ENCODE measurements at places on chromosomes 1 and 21.

DNA sequence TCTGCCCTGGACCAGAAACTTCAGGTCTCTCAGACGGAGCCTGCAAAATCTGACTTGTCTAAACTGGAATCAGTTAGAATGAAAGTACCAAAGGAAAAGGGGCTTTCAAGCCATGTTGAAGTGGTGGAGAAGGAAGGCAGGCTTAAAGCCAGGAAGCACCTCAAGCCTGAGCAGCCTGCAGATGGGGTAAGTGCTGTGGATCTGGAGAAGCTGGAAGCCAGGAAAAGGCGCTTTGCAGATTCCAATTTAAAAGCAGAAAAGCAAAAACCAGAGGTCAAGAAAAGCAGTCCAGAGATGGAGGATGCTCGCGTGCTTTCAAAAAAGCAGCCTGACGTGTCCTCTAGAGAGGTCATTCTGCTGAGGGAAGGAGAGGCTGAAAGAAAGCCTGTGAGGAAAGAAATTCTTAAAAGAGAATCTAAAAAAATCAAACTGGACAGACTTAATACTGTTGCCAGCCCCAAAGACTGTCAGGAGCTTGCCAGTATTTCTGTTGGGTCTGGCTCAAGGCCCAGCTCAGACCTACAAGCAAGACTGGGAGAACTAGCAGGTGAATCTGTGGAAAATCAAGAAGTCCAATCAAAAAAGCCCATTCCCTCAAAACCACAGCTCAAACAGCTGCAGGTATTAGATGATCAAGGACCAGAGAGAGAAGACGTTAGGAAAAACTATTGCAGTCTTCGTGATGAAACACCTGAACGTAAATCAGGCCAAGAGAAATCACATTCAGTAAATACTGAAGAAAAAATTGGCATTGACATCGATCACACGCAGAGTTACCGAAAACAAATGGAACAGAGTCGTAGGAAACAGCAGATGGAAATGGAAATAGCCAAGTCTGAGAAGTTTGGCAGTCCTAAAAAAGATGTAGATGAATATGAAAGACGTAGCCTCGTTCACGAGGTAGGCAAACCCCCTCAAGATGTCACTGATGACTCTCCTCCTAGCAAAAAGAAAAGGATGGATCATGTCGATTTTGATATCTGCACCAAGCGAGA, 46.6 kb downstream of the ZBTB17 start:
- DNase-seq: no peak

GRCh38 chr1:208437401-208437800, 193.2 kb upstream of the PLXNA2 start:
- peak; percentile 56 for DNase-seq

GRCh38 chr1:57254022-57254421, 169.8 kb downstream of the DAB1 start:
- peak; percentile 91 for DNase-seq

DNA sequence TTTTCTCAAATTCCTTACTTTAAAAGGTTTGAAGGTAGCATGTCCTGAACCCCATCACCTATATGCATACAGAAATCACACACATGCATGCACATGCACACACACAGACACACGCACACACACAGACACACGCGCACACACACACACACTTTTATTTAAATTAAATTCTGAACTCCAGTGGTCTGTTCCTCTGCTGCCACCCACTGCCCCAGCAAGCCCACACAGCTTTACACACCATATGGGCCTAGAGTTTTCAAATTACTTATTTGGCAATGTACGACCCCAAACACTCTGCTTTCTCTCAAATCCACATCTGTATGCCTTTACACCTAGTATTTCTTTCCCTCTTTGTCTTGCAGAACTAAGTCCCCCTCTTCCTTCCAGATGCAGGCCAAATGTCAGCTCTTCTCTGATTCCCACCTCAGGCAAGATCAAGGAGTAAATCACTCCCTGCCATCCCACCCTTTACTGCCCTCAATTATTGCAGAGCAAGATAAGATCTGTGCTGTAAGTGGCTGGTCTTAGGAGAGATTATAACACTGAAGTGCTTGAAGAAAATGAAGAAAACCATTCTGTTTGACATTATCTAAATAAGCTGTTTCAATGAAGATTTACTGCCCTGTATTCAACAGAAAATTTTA, 429.9 kb upstream of the CXADR start:
- no peak for DNase-seq

- DNase-seq: no peak
Observed at GRCh38 chr1:112505878-112506277, 2.9 kb upstream of the WNT2B start.

DNA sequence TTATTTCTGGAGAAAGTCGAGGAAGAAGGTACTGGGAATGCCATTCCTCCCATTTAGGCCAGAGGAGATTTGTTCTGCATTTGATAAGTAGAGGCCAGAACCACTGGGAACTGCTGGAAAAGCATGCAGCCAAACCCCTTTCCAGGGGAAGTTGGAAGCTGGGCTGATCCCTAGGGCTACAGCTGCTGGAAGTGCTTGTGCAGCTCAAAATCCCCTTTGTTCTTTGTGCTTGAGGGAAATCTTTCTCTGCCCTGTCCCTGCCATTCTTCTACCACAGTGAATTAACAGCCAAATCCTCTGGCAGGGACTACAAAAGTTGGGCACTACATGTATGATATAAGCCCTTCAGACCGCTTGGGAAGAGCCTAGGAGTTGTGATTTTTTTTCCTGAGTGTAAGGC, 734.1 kb downstream of the LRRIQ3 start:
- no peak for DNase-seq

DNA sequence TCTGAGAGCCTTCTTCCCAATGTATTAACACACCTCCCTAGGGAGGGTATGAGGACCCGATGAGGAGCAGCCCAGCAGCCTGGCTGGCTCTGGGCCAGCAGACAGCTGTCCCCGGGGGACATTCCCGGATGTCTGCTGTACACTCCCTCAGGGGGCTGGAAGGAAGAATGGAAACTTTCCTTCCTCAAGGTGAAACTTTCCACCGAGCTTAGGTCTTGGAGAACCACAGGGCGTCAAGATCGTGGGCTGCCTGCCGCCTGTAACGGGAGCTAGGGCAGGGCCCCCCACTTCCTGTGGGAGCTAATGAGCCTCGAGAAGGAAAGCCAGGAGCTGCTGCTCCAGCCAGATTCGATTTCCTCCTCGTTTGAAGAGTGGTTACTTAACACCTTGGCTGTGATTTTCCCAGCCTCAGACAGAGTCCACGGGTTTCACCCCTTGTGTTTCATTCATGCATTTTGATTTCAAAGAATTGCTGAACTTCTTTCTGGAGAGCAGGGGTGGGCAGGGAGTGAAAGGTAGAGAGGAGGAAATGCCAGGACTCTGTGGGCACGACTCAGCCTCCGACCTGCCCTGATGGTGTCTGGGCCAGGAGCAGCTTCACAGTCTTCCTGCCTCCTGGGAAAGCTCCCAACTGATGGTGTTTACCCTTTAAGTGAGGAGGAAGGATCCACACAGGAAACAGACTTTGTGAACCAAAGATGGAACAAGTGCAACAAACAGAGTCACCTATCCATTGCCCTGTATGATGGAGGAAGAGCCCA, 29.7 kb downstream of the UBE2T start:
- DNase-seq: no peak

GRCh38 chr1:116139592-116140134, 28.5 kb downstream of the MAB21L3 start:
- DNase-seq: no peak

GRCh38 chr1:171434717-171435346, 50.5 kb upstream of the PRRC2C start:
- DNase-seq: peak; percentile 10

- no peak for DNase-seq
Observed at GRCh38 chr21:39341249-39341923, 7.5 kb downstream of the HMGN1 start.

DNA sequence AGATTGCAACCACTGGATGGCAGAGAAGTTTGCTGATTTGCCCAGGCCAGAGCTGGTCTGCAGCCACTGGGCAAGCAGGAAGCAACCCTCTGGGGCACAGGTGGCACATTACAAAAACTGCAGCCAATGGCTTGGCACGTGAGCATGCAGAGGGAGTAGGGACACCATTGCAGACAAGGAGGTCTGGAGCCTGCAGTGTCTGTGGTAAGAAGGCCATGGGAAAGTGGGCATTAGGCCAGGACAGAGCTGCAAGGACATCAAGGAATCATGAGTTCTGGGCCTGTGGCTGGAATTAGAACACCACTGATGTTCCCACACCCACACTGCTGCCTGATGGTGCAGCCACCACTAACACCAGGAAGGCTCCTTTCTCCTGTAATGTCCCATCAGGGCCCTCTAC, 113.0 kb downstream of the TSEN15 start:
- DNase-seq: no peak

- DNase-seq: no peak
Observed at GRCh38 chr1:29805896-29806160, 569.5 kb downstream of the PTPRU start.

- no peak for DNase-seq
Observed at GRCh38 chr1:183365676-183366075, 52.5 kb downstream of the NMNAT2 start.

- no peak for DNase-seq
Observed at GRCh38 chr1:41642922-41643821, 158.7 kb upstream of the EDN2 start.

DNA sequence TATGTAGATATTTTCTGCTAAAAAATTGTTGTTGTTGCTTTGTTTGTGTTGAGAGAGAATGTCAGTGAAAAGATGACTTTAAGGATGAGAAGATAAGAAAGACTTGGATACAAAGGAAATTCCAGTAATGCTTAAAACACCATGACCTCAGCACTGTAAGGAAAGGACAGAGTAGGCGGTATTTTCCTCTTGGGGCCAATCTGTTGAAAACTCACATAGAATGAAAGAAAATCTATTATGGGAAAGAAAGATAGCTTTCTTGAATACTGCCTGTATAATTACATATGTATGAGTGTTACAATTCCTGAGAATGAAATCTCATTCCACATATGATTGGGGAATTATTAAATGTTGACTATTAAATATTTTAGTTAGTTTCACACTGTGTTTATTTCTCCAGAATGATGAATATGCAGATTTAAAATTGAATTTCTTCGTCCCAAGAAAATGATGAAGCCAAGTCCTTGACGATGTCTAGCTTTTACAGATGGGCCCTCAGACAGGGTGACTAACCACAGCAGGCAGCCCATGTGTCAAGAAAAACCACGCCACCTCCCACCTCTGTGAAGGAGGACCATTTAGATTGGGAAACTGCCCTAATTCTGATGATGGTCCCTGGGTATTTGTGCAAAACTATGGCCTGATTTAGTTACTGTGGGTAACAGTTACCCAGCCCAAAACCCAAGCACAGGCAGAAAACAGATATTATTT, 49.7 kb upstream of the LMO4 start:
- peak; percentile 29 for DNase-seq

GRCh38 chr1:1114431-1114830, 1.5 kb downstream of the C1orf159 start:
- no peak for DNase-seq

- no peak for DNase-seq
Observed at GRCh38 chr1:32623775-32624174, 26.6 kb downstream of the ZBTB8OS start.

DNA sequence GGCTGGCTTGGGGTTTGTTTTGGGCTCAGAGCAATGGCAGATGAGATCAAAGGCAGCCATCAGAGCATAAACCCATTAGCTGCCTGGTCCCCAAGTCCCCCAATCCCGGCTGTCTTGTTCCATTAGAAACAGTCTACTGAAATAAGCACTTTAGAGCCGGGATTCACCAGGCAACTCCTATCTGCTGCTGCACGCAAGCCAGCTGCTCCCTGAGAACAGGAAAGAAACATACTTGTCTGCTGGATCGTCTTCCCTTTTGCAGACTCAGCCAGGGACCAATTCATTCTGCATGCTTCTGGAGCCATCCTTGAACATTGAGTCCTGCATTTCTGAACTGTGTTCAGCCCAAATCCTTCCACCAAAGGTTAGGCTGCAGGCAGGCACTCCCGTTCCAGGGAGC, 21.8 kb downstream of the RXRG start:
- no peak for DNase-seq

GRCh38 chr1:20634594-20635084, 1.4 kb downstream of the PINK1 start:
- peak; percentile 40 for DNase-seq

DNA sequence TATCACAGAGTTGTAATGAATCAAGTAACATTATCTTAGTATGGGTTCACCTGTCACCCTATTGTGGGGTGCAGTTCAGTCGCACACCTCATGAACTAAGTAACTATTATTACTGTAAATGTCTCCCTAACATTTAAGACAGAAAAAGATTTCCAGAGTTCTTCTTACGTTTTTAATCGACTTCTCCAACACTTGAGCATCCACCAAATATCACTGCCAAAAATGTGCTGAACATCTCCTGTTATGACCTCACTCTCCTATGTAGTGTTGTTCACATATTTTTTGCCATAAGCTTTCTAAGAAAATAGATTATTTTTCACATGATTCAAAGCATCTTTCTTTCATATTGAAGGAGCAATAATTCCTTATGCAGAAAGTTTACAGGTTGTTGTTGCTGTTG, 1.3 kb downstream of the TTLL7 start:
- DNase-seq: no peak

DNA sequence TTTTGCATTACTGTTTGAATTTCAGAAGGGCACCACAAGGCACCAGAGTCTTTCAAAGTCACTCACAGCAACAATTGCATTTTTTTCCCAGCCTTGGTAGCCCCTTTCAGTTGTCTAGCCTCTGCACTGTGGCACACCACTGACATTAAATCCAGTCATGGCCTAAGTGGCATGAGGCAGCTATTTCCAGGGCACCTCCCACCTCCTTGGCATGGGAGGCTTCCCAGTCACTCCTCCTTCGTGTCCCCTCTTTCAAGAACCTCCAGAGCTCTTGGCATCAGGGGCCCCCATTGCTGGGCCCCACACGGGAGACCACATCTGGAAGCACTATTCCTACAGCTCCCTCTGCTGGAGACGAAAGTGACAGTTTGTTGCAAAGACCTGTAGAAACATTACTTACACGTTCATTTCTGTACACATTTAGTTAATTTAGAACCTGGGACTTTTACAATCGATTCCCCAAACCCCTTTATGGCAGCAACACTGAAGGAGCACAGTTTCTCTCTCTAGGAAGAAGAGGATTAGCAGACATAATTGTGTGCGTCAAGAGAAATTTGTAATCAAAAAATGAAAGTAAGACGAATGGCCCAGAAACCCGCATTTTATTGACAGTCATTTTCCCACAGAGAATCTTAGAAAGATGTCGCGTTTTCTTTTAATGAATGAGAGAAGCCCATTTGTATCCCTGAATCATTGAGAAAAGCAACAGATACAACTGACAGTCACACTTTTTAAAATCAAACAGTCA, 5.7 kb upstream of the CHD5 start:
- no peak for DNase-seq

DNA sequence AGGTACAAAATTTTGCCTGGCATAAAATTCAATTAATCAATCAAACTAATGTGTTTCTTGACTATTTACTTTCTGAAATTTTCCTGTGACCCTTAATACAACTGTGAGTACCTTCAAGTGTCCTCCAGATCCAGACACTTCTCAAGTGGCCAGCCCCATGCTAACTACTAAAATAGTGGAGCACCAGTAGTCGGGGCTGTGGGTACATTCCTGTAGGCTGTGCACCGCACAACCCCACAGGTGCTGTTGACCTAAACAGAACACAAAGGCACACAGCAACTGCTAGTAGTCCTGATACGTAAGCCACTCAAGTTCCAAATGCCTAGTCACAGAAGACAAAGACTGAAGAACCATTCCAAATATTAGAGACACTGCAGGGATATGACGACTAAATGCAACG, 36.6 kb downstream of the TMEM50B start:
- no peak for DNase-seq

GRCh38 chr1:229004066-229004833, 266.7 kb upstream of the RAB4A start:
- no peak for DNase-seq

- DNase-seq: peak; percentile 78
Observed at GRCh38 chr1:56411484-56412180, 167.7 kb downstream of the PLPP3 start.
